ENCODE measurements at places on chromosomes 6 and 20. TPM values are rescaled to one million over a fixed set of nuclear protein-coding genes. Genes with fewer than 3 reads are reported as not detected.

- no peaks in the 10 kb centered on the region for H3K27me3 ChIP-seq
- peak overlapping the region; percentile 95 for H3K4me3 ChIP-seq
- DNase-seq, result peak; percentile 80
- H3K27ac ChIP-seq, result peak overlapping the region; percentile 92
- peaks cover 5% of the 10 kb centered on the region for H3K36me3 ChIP-seq
Observed at GRCh38 chr6:20319520-20320357, 81.9 kb upstream of the E2F3 start.

Gene PRRT1
- 0.83 TPM for total RNA-seq

Gene PSORS1C2
- not detected for total RNA-seq

DNA sequence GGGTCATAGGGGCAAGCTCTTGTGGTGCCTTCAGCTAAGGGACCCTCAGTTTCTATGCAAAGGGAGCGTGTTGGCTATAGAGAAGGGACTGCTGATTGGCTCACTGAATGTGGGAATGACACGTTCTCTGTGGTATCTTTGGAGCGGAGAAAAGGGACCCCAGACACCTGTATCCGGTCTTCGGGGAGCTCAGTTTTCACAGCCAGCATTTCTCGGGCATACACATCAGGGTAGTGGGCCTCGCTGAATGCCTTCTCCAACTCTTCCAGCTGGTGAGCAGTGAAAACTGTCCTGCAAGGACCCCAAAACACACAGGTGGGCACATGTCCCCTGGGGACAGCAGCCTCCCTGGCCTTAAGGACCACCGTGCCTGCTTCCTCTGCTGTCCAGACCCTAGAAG, 3.3 kb downstream of the VSX1 start:
- no peak overlapping the region for H3K4me3 ChIP-seq
- peaks cover 75% of the 10 kb centered on the region for H3K27me3 ChIP-seq
- H3K4me1 ChIP-seq, result peaks cover 33% of the 10 kb centered on the region
- H3K27ac ChIP-seq, result no peak overlapping the region
- no peak for DNase-seq
- H3K36me3 ChIP-seq, result no peaks in the 10 kb centered on the region

- DNase-seq, result no peak
- no peaks in the 10 kb centered on the region for H3K4me1 ChIP-seq
- H3K4me3 ChIP-seq, result no peak overlapping the region
- no peaks in the 10 kb centered on the region for H3K27me3 ChIP-seq
- H3K27ac ChIP-seq, result no peak overlapping the region
Observed at GRCh38 chr6:96150431-96150830, 134.7 kb downstream of the FUT9 start.

- peak overlapping the region; percentile 70 for H3K4me3 ChIP-seq
- peaks cover 11% of the 10 kb centered on the region for H3K36me3 ChIP-seq
- DNase-seq, result peak; percentile 69
Observed at GRCh38 chr6:90413867-90414266, 117.2 kb upstream of the BACH2 start.

DNA sequence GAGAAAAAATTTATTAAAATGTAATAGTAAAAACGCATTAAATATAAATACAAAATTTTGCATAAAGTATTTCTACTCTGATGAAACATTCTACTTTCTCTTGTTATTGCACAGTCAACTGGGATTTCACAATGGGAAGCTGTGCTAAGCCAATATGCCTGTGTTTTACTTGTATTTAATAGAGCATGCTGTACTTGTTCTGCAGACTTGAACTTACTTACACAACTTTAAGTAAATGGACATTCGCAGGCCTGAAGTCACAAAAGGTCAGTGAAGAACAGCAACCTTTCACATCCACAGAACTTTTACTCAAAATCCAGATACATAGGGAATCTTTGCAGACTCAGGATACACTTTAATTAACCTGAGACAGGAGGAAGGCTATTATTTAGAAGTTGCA, 409.5 kb downstream of the BTBD3 start:
- no peak for DNase-seq
- H3K36me3 ChIP-seq, result no peaks in the 10 kb centered on the region
- no peak overlapping the region for H3K27ac ChIP-seq
- H3K27me3 ChIP-seq, result no peaks in the 10 kb centered on the region

All from activated T-cell treated with anti-CD3 and anti-CD28 coated beads, Interleukin-2, amount 50 U/mL, for 72 hours (primary cell).